ENCODE measurements at places on chromosomes 4 and X.

DNA sequence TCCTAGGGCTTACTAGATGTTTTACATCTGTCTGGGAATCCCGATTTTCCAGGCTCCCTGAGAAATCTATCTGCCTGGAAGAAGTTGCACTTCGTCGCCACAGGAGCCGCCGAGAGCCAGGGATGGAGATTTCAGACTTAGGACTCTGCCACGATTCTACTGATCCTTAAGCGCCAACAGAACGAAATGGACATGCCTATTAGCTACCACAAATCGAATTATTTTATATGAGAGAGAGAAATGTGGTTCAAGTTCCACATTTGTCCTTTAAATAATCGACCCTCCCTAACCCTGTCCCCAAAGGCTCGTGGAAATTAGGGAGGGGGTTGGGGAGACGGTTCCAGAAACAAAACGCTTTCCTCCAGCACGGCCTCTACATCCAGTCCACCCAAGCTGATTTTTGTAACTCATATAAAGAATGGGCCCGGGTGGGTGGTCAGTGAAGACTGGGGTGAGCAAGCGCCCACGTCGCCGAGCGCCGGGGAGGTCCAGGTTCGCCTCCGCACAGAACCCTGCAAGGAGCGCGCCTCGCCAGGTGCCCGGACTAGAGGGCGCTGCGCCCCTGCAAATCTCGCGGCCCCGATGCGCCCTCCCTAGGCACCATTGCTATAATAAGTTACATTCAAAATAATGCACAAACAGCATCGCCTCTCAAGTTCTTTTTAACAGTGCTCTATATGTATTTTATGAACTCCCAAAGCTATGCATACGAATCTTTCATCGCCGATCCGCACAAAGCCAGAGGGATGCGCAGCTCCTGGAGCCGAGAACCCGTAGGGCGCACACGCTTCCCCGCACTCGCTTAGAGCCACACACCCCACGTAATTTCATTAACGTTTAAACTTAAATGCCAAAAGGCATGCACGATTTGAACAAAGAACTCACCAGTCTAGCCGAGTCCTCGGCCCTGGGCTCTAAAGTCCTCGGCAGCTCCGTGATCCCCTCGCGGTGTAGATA, 2.1 kb upstream of the FAT1 start:
- no peak for DNase-seq

DNA sequence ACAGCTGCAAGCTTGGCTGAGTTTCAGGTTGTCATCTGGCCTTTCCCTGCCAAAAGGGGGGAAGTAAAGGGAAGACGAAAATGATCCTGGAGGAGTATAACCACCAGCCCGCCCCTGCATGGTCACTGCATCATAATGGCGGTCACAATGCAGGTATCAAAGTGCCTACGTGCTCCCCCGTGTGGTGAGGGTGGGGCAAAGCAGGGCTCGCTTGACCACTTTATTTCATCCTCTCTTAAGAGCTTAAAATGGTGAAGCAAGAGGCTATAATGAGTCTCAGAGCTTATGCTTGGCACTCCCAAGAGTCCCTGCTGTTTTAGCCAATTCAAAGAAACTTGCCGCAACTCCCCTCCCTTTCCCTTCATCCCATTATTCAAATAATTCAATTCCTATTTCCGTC, 105.6 kb downstream of the APOOL start:
- no peak for DNase-seq

GRCh38 chrX:64758047-64758446, 218.2 kb downstream of the ZC4H2 start:
- DNase-seq, result no peak

DNA sequence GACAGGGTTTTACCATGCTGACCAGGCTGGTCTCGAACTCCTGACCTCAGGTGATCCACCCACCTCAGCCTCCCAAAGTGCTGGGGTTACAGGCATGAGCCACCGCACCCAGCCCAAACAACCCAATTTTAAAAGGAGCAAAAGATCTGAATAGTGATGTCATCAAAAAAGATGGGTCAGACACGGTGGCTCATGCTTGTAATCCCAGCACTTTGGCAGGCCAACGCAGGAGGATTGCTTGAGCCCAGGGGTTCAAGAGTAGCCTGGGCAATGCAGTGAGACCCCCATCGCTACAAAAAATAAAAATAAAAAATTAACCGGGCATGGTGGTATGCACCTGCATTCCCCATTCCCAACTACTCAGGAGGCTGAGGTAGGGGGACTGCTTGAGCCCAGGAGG, 6.1 kb downstream of the ELF2 start:
- no peak for DNase-seq

DNA sequence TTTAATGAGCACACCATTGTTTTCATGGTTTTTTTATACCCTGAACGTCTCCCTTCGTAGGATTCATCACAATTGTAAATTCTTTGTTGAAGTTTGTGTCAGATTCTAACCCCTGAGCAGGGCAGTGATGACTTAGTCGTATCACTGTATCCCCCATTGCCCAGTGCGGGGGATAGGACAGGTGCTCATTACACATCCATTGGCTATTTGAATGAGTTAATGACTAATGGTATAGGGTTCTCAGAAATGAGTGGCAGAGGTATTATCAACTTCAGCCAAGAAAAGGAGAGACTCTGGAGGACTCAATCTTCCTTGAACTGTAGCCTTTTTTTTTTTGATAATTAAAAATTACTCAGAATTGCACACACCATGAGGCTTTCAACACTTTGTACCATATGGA, 64.6 kb downstream of the SYNPO2 start:
- DNase-seq, result no peak

DNA sequence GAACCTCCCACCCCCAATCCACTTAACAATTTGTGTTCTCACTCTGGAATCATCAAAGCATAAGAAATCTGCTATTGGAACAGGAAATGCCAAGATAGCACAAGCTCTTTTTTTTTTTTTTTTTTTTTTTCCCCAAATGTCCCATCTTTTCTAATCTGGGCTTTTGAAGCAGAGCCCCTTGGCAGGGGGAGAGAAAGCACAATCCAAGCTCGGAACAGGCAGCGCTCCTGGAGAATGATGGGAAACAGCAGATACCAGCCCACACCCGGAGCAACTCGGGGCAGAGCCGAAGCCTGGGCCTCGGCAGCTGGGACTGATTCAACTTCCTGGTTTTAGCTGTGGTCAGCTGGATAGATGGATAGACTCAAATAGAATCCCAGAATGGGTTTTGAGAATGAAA, 235.1 kb downstream of the QDPR start:
- no peak for DNase-seq

- no peak for DNase-seq
Observed at GRCh38 chr4:100422894-100423293, 94.9 kb downstream of the EMCN start.

DNA sequence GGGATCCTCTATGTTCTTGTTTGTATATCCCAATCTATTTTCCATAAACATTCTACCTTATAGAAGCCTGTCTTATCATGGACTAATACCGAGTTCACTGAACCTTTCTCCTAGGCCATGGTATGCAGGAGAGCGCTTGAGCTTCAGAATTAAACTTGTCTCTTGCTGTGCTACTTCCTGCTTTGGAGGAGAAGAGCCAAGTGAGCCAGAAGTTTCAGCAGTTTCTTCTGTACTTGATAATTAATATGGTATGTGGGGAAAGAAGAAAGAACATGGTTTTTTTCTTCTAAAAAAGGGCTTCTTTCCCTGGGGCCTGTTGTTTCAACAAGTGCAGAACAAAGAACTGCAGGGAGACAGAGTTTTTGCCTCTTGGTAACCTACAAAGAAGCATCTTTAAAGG, 172.8 kb downstream of the ATG4A start:
- no peak for DNase-seq

- no peak for DNase-seq
Observed at GRCh38 chrX:44747969-44748368, 95.9 kb upstream of the DUSP21 start.

- no peak for DNase-seq
Observed at GRCh38 chrX:99798936-99799335, 611.1 kb downstream of the PCDH19 start.

DNA sequence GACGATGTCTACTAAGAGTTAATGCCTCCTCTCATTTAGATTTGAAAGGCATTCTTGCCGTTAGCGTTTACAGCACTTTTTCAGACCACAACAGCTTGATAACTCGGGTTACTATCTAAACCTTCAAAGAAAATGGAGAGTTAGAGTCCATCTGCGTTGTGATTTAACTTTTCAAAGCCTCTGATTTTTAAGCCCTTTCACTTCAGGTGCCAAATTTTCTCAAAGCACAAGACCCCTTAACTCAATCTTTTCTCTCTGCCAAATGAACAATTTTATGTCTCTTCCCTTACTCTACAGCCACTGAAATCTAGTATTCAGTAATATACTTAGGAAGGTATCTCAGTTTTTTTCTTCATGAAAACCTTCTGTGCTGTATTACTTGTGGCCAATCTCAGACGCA, 310.5 kb downstream of the TENM3 start:
- DNase-seq, result no peak

DNA sequence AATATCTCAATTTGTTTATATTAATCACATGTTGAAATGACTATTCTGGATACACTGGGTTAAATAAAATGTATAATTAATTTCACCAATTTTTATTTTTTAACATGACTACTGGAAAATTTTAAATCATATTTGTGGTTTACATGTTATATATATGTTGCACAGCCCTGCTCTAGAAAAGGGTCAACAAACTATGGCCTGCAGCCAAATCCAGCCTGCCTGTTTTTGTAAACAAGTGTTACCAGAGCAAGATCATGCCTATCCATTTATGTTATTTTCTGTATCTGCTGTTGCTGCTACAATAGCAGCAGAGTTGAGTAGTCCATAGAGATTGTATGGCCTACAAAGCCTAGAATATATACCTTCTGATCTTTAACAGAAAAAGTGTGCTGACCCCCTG, 1.2 kb downstream of the TCEANC start:
- DNase-seq, result no peak

- no peak for DNase-seq
Observed at GRCh38 chr4:5750946-5751665, 40.1 kb downstream of the EVC start.

DNA sequence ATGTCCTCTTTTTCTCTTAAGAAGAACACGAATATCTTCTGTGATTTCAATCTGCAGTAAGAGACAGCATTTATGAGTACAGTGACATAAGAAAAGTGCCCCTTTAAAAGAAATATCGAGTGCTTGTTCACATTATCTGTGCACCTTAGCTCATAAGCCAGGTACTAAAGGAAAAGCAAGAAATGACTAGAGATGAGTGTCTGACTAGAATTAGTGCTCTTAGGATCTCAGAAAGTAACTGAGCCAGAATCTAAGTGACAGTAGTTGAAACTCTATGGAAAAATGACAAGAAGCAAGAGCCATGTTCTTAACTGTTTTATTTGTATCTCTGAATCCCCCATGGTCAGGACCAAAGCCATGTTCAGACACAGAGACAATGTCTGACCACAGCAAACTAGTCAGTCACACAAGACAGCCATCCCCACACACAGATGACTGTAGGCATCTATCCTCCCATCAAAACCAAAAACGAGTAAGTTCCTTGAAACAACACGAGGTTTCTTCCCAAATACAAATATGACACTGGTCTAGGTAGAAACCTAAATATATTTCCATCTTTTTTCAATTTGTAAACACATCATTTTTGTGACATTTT, 36.8 kb downstream of the ACSL4 start:
- DNase-seq, result no peak

- DNase-seq, result no peak
Observed at GRCh38 chr4:145880355-145880960, 58.2 kb downstream of the ZNF827 start.

DNA sequence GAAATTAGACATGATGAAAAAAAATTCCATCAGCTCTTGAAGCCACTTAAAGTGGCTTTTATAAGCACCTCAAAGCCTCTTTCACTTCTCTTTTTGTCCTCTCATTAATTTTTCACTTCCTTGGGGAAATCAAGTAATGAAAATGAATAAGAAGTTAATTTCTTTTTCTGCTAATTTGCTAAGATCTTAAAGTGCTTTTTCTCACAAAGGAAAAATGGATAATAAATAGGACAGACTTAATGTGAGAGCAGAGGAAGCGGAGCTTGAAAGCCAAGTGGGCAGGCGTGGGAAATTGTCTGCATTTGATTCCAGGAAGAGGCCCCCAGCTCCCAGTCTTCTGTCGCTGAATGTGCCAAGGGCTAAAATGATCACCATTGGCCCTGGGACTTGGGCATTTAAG, 28.6 kb downstream of the CDS1 start:
- no peak for DNase-seq

GRCh38 chrX:101385795-101386541, at the start of gene BTK:
TSS of gene BTK (minus strand) at chrX:101386191. CDS start at chrX:101375284, 10,907 bp downstream.
- no peak for DNase-seq

DNA sequence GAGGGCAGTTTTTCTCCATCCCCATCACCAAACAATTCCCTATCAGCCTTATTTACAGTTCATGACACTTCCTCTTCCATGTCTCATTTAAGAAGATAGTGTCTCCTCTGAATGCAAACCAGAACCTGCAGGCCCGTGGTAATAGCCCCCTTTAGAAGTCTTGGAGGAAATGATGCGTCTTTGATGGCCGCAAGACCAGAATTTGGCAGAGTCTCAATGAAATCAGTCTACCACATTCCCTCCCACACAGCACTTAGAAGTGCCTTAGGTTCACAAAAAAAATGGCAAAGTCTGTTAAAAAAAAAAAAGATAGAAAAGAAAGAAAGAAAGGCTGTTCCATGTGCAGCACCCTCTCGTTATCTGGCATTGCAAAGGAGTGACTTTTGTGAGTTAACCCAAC, 2.1 kb upstream of the KDR start:
- DNase-seq, result no peak

Data from CD4-positive, alpha-beta T cell treated with Interleukin-12 subunit alpha and Interleukin-12 subunit beta, for 1 hour (primary cell).